NCI-H2081 (cell line): ENCODE measurements at places on chromosomes 3 and 15.

DNA sequence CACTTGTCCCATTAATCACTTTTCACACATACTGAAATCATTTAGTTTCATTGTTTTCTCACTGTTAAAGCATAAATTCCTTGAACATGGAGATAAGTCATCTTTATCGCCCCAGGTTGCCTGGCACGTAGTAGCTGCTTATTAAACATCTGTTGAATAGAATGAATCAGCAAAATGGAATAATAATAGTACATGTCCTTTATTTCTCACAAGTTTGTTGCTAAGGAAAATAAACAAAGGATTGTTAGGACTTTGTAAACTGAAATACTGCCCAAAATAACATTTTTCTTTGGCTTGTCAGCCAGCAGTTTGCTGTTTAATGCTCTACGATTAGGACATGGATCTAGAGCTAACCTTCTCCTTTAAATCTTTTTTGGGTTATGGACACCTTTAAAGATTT lies 17.9 kb downstream of the SLC35A5 start:
- DNase-seq = no peak

DNA sequence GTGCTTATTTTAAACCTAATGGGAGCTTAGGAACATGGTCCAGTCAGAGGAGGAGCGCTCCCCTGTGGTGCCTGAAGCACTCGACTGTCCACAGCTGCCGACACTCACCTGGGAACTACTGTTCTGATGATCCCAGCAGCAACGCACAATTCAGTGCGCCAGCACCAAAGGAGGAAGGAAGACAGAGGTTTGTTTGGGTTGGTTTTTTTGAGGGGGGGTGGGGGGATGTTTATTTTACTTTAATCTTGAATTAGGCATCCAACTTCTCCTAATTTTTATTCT lies 48.8 kb upstream of the VGLL4 start:
- DNase-seq = no peak

GRCh38 chr3:24004171-24004938 lies 59.3 kb downstream of the NR1D2 start:
- DNase-seq = no peak

DNA sequence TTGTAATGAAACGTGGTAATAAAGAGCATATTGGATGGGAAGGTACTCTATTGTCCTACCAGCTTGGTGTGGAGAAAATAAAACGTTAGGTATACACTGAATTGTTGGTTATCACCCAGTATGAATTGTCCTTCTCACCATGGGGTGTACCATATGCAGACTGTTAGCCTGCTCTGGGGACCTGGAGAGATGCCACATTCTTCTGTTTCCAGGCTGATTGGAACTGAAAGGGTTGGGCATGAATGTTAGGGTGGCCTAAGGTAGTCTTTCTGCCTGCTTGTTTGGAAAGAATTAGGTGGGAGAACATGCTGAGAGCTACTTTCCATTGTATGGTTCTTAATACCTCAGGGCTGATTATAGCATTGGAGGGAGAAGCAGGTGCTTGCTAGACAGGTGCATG lies 340.6 kb downstream of the PTPRG start:
- peak; percentile 94 for DNase-seq

DNA sequence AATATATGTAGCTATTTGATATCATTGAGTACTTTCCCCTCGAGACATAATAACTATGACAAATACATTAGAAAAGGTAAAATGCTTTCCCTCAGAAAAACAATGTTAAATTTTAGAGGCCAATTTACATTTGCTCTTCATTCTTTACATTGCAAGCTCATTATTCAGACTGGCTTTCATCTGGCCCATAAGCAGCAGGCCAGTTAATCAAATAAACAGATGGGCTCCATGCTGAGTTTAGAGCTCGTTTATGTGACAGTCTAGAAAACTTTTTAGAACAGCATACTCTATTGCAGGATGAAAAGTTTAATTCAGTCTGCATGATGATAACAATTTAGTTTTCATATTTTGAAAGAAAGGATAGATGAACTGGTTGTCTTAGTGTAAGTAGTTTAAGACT lies 150.6 kb downstream of the DUT start:
- peak; percentile 51 for DNase-seq

- no peak for DNase-seq
These were observed 6.1 kb downstream of the TRMT10C start for GRCh38 chr3:101567528-101568317.

DNA sequence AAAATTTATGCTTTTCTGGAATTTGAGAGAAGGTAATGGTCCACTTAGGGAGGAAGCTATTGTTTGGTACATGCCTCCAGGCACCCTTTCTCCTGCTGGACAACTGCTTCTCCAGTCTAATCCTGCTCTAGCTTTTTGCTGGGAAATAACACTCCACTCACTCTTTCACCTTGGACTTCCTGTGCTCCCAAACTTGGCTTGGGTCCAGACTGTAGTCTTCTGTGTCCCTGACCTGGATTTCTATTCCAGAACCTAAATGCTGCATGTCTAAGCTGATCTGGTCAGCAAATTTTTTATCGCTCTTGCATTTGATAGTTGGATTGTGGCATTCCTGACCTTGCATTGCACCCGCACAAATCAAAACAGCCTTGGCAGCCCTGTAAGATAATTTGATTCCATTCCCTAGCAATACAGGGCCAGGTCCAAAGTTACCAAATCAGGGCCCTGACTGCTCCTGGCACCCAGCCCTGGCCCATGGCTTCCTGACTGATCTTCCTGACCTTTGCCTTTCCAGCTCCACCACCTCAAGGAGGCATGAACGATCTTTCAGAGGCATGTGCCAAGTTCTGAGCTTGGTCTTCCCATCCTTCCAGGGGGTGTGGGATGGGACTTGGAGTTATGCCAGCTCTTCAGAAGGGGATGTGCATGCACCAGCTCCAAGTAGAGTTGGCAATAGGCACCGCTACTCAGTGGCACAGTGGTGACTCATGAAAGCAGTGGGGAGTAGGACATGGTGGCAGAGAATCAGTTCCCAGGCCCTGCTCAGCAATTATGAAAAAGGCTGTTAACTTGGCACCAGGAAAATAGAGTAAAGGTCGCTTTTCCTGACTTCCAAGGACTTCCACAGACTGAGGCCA lies 43.9 kb upstream of the GOLGA8J start:
- DNase-seq = no peak

DNA sequence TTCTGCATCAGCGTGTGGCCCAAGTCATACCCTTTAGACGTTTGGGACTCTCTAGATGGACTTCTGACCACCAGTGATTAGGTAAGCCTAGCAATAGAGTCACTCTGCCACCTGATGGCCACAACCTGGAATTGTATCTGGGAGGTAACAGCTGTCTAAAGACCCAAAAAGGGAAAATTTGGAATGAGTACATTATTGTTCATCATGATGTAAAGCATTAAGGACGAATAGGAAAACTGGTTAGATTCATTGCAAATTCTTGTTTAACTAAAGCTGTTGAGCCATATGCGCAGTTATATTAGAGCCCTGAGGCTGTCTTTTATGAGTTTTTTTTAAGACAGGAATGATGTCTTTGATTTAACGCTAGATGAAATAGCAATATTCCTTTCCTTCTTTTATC lies 63.6 kb downstream of the FAM81A start:
- DNase-seq = peak; percentile 48

DNA sequence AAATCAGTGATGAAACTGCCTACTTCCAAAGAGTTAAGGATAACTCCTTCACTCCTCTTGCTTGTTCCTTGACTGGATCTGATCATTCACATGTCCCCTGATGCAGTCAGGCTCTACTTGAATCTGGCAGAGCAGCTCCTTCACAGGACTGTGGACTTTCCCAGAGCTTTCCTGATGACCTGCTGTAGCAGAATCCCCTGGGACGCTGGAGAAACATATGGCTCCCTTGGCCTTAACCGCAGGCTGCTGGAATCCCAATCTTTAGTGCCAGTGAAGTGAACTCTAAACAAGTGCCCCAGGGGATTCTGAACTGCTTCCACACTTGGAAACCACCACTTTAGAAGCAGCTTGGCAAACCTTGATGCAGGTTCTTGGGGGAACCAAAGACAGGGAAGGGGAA lies 217.8 kb downstream of the CHST2 start:
- DNase-seq = no peak

- DNase-seq = no peak
These were observed 1.6 kb downstream of the NOX5 start for GRCh38 chr15:69016021-69016595.

GRCh38 chr3:11037241-11037873 lies 44.8 kb downstream of the SLC6A1 start:
- no peak for DNase-seq

DNA sequence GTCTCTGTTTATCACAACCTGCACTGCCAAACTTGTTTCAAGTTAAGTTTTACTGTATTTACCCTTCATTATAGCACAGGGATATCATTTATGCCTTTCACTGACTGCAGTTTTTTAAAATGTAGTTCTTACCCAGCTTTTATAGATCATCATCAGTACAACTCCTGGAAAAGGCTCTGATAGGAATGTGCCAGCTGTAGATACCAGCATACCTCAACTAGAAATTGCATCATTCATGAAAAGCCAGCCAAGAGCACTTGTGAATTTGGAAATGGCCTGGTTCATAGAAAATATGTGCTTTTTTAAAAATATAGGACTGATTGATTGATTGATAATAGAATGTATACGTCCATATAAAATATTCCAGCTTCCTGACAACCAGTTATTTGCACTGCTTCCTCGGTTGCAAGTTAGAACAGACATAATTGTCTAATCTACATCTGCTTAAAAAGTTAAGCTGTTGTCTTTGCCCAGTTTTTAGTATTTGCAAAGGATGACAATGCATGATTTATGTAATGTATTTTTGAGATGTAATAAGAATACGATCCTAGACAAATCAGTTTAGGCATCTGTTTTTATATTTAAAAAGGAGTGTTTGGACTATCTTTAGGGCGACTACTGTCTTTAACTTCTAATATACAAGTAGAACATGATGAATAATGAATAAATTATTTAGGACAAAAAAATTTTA lies 58.5 kb downstream of the DCUN1D1 start:
- DNase-seq = no peak

GRCh38 chr3:148970271-148970670 lies 21.1 kb upstream of the GYG1 start:
- no peak for DNase-seq

DNA sequence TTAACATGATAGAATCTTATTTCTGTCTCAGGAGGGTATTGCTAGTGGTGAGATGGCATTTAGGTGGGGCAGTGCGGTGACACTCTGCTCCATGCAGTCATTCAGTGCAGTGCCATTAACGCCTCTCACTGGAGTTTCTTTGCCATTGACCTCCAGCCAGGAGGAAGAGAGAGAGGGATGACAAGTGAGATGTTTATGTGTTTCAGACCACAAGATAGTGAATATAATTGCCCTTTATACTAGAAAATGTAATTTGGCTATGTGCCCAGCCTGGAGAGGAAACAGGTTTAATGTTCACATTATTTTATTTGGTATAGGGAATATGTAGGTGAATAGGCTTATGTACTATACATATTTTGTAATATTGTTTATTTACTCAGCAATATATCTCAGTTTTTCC lies 84.5 kb downstream of the ZIC1 start:
- peak; percentile 70 for DNase-seq

- DNase-seq = no peak
These were observed 461.3 kb downstream of the MCTP2 start for GRCh38 chr15:94692710-94693109.

DNA sequence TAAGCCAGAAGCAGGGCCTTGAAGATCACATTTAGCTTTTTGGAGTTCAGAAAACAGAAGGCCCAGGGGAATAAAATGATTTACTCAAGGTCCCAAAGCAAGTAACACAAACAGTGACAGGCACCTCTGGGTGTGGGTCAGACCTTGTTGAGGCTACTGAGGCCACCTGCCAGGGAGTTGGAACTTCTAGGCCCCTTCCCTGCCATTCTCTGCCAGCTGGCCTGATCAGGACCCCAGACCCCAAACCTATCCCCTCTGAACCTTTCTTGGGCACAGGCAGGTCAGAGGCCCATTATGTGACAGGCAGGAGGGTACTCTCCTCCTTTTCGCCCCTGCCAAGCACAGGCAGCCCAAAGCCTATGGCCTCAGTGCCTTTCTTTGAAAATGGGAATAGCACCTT lies 49.4 kb upstream of the ATP2B2 start:
- no peak for DNase-seq

GRCh38 chr3:12394569-12395271 lies 89.6 kb upstream of the TSEN2 start:
- DNase-seq = no peak

- no peak for DNase-seq
These were observed 321.6 kb upstream of the CHRM5 start for GRCh38 chr15:33646744-33647143.

- no peak for DNase-seq
These were observed 20.2 kb upstream of the CORO2B start for GRCh38 chr15:68558318-68559305.

DNA sequence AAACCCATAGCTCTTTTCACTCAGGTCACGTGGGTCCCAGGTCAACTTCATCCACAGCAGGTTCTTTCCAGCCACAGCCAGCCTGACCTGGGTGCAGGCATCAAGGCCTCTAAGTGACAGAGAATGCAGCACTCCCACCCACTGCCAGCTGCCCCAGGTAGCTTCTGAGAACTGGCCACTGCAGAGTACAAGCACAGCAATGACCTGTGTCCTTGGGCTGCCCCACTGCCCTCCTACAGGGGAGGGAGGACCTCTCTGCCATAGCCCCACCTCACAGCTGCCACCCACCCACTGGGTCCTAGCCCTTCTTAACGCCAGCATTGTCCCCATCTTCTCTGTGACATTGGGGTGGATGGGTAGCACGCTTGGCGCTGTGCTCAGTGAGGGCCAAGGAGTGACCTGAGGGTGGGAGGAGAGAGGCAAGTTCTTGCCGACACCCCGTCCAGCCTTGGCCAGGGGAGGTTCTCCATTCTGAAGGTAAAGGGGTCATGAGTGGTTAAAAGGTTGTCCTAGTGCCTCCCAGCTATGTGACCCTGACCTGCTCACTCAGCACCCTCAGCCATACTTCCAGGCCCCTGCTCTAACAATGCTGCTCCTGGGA lies 12.4 kb downstream of the CISH start:
- DNase-seq = no peak

DNA sequence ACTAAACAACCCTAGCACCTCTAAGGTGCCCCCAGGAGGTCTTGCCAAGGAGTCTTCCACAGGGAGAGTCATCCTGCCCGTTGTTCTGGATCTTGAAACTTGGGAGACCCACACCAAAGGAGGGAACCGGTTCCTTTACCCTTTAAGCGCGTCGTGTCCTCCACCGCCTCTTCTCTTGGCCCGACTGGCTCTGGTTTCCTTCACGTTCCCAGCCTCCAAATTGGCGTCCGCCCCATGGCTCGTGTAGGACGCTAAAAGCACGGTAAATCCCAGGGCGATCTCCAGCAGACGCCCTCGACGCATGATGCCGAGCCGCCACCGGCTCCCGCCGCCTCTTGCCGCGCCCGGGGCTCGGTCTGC lies 1.1 kb downstream of the FBN1 start:
- DNase-seq = no peak

- no peak for DNase-seq
These were observed 126.2 kb upstream of the IGF1R start for GRCh38 chr15:98522127-98522526.

DNA sequence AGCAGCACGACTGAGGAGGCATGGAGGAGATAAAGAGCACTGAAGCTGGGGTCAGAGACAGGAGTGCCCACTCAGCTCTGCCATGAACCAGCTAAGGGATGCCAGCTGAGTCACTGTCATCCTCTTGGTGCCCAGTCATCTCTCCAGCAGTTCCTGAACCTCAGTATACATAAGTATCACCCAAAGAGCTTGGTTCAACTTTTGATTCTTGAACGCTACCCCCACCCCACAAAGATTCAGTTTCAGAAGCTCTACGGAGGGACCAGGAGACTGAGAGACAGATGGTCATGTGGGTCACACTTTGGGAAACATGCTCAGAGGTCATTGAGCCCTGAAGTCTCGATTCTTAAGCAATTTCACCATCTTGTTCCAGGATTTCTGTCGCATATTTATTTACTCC lies 108.4 kb downstream of the ALDH1A2 start:
- no peak for DNase-seq

- DNase-seq = no peak
These were observed 344.8 kb downstream of the ERC2 start for GRCh38 chr3:56123487-56123886.
